CD4-positive, CD25-positive, alpha-beta regulatory T cell (primary cell): ENCODE measurements at places on chromosomes 11 and 22. TPM values are rescaled to one million over a fixed set of nuclear protein-coding genes. Genes with fewer than 3 reads are reported as not detected.

- H3K4me1 ChIP-seq = no peaks in the 10 kb centered on the region
- no peak for DNase-seq
- H3K27me3 ChIP-seq = no peaks in the 10 kb centered on the region
- no peak overlapping the region for H3K4me3 ChIP-seq
- H3K36me3 ChIP-seq = no peaks in the 10 kb centered on the region
- no peak overlapping the region for H3K27ac ChIP-seq
Measured at GRCh38 chr11:37968148-37968547, 1370.1 kb upstream of the RAG2 start.

DNA sequence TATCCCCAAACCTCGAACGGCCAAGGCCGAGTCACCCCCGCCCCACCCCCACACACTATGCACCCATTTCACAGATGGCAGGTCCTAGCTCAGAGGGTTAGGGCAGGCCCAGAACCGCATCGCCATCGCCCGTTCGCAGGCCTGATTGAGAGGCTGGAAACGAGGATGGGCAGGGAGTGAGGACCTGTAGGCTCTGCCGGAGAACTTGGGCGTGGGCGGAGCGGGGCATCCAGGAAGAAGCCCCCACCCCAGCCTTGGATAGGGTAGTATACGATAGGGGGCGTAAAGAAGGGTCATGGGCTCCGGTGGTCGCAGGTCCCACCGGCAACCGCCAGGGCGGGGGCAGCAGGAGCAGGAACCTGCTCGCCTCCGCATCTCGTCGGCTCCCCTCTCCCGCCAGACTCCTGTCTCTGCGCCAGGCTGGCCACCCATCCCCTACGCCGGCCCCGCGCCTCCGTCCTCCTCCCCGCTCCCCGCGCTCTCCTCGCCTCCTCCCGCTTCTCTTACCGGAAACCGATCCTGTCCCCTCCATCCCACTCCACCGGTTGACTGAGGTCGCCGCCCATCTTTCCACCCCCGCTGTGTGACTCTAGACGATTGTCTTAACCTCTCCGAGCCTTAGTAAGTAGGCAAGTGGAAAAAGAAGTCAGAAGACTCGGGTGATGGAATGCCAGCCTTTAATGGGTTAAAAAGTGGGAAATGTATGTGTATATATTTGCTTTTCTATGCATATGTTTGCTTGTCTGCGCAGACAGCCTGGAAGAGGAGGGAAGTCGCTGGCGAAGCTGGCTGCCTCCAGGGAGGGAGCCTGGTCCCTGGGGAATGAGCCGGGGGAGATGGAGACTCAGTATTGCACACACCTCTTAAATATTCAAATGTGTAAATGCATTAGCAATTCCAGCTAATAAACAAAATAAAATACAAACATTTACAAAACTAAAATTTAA is 52.8 kb downstream of the CYTH4 start:
- no peak for DNase-seq
- peaks cover 13% of the 10 kb centered on the region for H3K4me1 ChIP-seq
- H3K27ac ChIP-seq = no peak overlapping the region
- H3K27me3 ChIP-seq = peaks cover 21% of the 10 kb centered on the region
- H3K4me3 ChIP-seq = no peak overlapping the region

DNA sequence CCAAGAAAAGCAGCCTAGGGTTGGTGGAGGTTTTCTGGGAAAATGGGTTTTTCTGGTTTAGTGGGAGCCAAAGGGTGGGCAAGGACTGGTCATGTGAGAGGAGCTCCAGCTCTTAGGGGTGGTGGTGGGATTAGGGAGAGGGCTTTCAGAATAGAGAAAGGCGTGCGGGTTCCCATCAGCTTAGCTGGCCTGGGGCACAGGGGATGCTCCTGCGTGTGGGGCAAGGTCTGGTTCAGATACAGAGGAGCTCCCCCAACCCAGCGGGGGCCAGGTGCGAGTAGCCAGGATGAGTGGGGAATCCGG is 644 bp downstream of the TMEM134 start:
- H3K27me3 ChIP-seq = no peaks in the 10 kb centered on the region
- H3K36me3 ChIP-seq = no peaks in the 10 kb centered on the region
- DNase-seq = no peak
- peak overlapping the region; percentile 76 for H3K4me3 ChIP-seq
- peaks cover 50% of the 10 kb centered on the region for H3K4me1 ChIP-seq
- peak overlapping the region; percentile 80 for H3K27ac ChIP-seq

The BRMS1 gene
- 88.9 TPM for polyA plus RNA-seq

DNA sequence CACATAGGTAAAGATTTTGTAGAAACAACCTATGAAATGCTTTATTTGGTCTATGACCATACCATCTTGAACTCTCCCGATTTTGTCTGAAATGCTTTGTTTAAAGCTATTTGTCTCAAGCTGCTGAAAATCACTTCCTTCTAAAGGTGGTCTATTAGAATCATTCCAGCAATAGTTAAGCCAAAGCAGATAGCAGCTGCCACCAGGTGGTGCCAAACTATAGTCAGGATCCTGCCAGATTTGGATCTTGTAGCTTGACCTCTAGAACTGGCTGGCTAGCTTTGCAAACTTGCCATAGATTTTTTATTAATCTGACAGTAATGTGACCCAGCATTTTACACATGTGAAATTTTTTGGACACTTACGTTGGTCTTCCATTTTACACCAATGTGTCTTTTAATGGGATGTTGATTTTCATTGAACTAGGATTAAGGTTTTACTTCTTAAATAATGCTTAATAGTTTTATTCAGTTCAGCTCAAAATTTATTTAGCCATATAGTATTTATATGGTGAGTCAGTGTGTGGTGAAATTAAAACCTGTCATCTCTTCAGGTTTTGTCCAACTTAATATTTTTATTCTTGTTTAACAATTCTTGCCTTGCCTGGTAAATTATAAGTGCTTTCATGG is 19.7 kb downstream of the CTR9 start:
- no peak for DNase-seq
- H3K36me3 ChIP-seq = peaks cover 65% of the 10 kb centered on the region
- no peaks in the 10 kb centered on the region for H3K27me3 ChIP-seq
- H3K4me3 ChIP-seq = no peak overlapping the region
- no peak overlapping the region for H3K27ac ChIP-seq
